ENCODE measurements at places on chromosomes 12 and 14. TPM values are rescaled to one million over a fixed set of nuclear protein-coding genes. Genes with fewer than 3 reads are reported as not detected.

The NTF3 gene
- 5.0 TPM for total RNA-seq

The PCED1B gene
- total RNA-seq, result 5.9 TPM

The IL26 gene
- total RNA-seq, result not detected

The KLRG1 gene
- total RNA-seq, result 0.37 TPM

The OTOGL gene
- total RNA-seq, result 0.44 TPM

The B3GNT4 gene
- total RNA-seq, result 0.13 TPM

The SENP1 gene
- total RNA-seq, result 16.9 TPM

The IL23A gene
- 2.3 TPM for total RNA-seq

The RHOJ gene
- total RNA-seq, result 3.2 TPM

The ETFBKMT gene
- 5.4 TPM for total RNA-seq

The RNF212B gene
- 1.2 TPM for total RNA-seq

GRCh38 chr12:130391186-130391585 lies 53.5 kb downstream of the PIWIL1 start:
- no peak for DNase-seq
- no peak overlapping the region for H3K27ac ChIP-seq
- peaks cover 5% of the 10 kb centered on the region for H3K27me3 ChIP-seq
- no peaks in the 10 kb centered on the region for H3K36me3 ChIP-seq
- no peaks in the 10 kb centered on the region for H3K4me1 ChIP-seq

GRCh38 chr12:54578778-54579177 lies 9.7 kb downstream of the PPP1R1A start:
- peaks cover 10% of the 10 kb centered on the region for H3K27me3 ChIP-seq
- no peak overlapping the region for H3K4me3 ChIP-seq
- H3K36me3 ChIP-seq, result no peaks in the 10 kb centered on the region
- DNase-seq, result no peak
- no peaks in the 10 kb centered on the region for H3K4me1 ChIP-seq

- no peaks in the 10 kb centered on the region for H3K36me3 ChIP-seq
- no peaks in the 10 kb centered on the region for H3K4me1 ChIP-seq
- H3K27ac ChIP-seq, result no peak overlapping the region
- no peak overlapping the region for H3K4me3 ChIP-seq
Measured at GRCh38 chr14:33435911-33436689, 497.4 kb downstream of the NPAS3 start.

GRCh38 chr12:124321556-124322270 lies 26.8 kb downstream of the RFLNA start:
- H3K4me1 ChIP-seq, result no peaks in the 10 kb centered on the region
- H3K4me3 ChIP-seq, result no peak overlapping the region
- no peak overlapping the region for H3K27ac ChIP-seq
- H3K27me3 ChIP-seq, result no peaks in the 10 kb centered on the region
- DNase-seq, result no peak

GRCh38 chr14:102898776-102899515 lies 23.5 kb upstream of the AMN start:
- no peak for DNase-seq
- no peak overlapping the region for H3K27ac ChIP-seq
- H3K4me3 ChIP-seq, result no peak overlapping the region
- H3K27me3 ChIP-seq, result no peaks in the 10 kb centered on the region
- no peaks in the 10 kb centered on the region for H3K4me1 ChIP-seq
- H3K36me3 ChIP-seq, result no peaks in the 10 kb centered on the region

- H3K36me3 ChIP-seq, result no peaks in the 10 kb centered on the region
- H3K4me1 ChIP-seq, result peaks cover 8% of the 10 kb centered on the region
- no peaks in the 10 kb centered on the region for H3K27me3 ChIP-seq
Measured at GRCh38 chr12:116703214-116703795, 34.6 kb downstream of the SPRING1 start.

DNA sequence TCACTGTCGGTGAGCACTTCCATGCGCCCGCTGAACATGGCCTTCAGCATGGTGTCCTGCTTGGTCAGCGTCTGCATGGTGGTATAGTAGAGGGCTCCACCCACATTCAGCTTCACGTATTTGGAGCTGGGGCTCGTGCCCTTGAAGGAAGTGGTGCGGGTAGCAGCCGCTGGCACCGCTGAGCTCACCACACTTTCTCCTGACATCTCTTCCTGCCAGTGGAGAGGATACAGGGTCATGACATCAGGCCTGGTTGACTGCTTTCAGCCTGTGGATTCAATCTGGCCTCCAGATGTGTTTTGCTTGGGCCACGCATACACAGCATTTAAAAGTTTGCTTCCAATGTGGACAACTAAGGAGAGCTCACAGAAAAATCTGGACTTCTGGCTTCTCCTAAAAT lies 7.6 kb downstream of the KCTD10 start:
- H3K36me3 ChIP-seq, result no peaks in the 10 kb centered on the region
- no peak overlapping the region for H3K27ac ChIP-seq
- H3K4me3 ChIP-seq, result no peak overlapping the region
- no peak for DNase-seq
- no peaks in the 10 kb centered on the region for H3K27me3 ChIP-seq

GRCh38 chr12:129605666-129606065 lies 298.2 kb downstream of the TMEM132D start:
- no peaks in the 10 kb centered on the region for H3K27me3 ChIP-seq
- DNase-seq, result no peak
- H3K27ac ChIP-seq, result peak overlapping the region; percentile 48
- H3K4me1 ChIP-seq, result peaks cover 22% of the 10 kb centered on the region

DNA sequence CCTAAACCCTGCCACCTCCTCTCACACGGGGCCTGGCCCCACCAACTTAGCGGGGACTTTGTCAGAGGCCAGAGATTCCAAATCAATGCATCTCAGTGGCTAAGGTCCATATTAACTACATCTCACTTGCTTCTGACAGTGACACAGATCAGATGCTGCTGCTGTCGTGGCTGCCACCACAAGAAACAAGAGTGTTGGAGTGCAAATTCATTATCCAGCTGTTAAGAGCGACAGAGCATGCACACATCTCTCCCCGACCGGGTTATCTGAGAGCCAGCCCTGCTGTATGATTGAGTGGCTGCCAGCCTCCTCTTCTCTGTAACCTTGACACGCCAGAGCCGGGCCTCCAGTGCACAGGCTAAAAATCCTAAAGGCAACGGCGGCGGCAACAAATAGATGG lies 40.2 kb downstream of the SPRING1 start:
- peaks cover 19% of the 10 kb centered on the region for H3K4me1 ChIP-seq
- H3K36me3 ChIP-seq, result no peaks in the 10 kb centered on the region
- H3K27ac ChIP-seq, result peak overlapping the region; percentile 28
- peaks cover 10% of the 10 kb centered on the region for H3K27me3 ChIP-seq
- peak; percentile 35 for DNase-seq

DNA sequence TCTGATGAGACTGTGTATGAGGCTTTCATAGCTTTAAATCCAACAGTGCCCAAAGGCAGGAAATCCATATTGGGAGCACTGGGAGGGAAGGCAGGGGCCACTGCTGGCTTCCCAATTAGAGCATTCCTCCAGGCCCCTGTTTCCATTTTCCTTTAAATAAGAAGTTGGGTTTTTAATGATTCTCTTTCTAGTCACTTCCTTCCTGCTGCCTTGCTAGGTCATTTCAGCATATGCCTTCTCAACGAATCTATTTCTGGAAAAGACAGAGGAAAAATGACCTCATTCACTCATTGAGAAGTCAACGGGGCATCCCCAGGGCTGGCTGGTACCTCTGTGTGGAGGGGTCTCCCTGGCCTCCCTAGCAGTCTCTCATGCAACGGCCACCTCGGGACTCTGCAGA lies 43.5 kb downstream of the IGF1 start:
- no peak overlapping the region for H3K4me3 ChIP-seq
- H3K4me1 ChIP-seq, result peaks cover 20% of the 10 kb centered on the region
- H3K27me3 ChIP-seq, result no peaks in the 10 kb centered on the region
- no peaks in the 10 kb centered on the region for H3K36me3 ChIP-seq
- H3K27ac ChIP-seq, result no peak overlapping the region
- no peak for DNase-seq

DNA sequence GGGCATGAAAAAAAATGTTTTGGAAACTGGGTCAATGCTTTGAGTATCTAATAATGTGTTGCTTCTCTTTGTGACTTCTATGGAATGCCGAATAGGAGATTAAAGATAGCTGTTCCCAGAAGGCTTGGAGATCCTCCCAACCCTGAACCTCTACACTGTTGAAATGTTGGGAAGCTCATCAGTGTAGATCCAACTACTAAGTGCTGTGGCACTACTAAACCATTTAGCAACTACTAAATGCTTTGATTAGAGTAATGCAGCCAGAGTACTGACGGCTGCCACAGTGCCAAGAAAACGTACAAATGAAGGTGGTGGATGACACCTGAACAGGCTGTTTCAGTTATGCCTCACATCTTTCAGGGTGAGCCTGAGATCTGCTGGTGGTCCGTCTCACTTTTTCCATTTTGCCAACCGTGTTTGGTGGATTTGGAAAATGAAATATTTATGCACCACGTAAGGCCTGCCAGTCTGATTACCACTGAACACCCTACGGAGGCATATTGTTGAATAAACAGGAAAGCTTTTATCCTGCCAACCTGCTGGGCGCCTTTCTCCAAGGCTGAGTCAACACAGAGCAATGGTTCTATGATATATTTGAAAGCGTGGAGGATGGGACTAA lies 938.0 kb upstream of the FLRT2 start:
- H3K36me3 ChIP-seq, result no peaks in the 10 kb centered on the region
- H3K27me3 ChIP-seq, result no peaks in the 10 kb centered on the region
- DNase-seq, result peak; percentile 6
- H3K27ac ChIP-seq, result peak overlapping the region; percentile 45
- no peaks in the 10 kb centered on the region for H3K4me1 ChIP-seq

- no peaks in the 10 kb centered on the region for H3K36me3 ChIP-seq
- no peak overlapping the region for H3K4me3 ChIP-seq
- no peak for DNase-seq
- peaks cover 15% of the 10 kb centered on the region for H3K4me1 ChIP-seq
Measured at GRCh38 chr12:75702477-75703093, 191.2 kb upstream of the KRR1 start.

DNA sequence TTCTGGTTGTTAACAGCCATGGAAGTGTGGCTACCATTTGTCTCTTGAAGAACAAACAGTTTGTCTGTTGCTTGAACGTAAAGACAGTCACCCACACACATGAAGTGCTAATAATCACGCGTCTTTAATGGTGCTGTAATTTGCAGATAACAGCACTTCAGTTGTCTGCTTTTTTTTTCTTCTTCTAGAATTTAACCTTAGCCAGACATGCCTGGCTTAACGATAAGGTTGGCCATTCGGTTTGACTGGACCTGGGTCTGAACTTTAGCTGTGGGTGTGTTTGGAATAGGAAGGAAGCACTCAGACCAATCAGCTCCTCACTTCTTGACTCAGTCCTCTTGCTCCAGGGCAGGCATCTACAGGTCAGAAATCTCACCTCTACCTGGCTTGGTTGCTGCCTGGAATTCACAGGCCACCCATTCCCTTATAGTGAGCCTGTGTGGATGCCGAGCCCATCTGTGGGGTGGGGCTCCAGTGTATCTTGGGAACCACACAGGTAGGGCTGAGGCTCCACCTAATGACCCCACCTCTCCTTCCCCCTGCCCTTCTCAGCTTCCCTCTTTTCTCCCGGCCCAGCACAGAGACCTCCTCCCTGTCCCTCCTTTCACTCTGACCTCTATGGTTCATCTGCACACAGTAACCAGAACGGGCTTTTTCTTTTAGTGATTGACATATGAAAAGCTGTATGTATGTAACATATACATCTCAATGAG lies 246.4 kb upstream of the PWP1 start:
- H3K4me1 ChIP-seq, result no peaks in the 10 kb centered on the region
- H3K27me3 ChIP-seq, result no peaks in the 10 kb centered on the region
- no peak for DNase-seq
- no peak overlapping the region for H3K27ac ChIP-seq
- H3K4me3 ChIP-seq, result no peak overlapping the region
- no peaks in the 10 kb centered on the region for H3K36me3 ChIP-seq

DNA sequence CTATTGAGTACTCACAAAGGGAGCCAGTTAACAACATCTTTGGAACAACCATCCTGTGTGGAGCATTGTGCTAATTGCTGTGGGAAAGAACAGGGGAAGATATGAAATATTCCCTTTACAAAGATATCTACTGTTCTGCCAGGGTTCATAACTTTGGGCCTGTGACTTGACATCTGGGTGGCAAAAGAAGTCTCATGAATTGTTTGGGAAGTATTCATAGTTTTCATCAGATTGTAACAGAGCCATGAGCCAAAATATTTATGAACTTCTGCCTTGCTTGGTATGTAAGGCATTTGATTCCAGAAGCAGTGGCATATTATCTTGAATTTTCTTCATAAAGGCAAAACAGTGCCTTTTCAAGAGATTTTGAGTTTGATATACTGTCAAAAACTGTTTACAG lies 816.2 kb downstream of the DIO2 start:
- H3K36me3 ChIP-seq, result no peaks in the 10 kb centered on the region
- no peak overlapping the region for H3K27ac ChIP-seq
- H3K4me1 ChIP-seq, result no peaks in the 10 kb centered on the region
- no peak for DNase-seq
- no peak overlapping the region for H3K4me3 ChIP-seq

DNA sequence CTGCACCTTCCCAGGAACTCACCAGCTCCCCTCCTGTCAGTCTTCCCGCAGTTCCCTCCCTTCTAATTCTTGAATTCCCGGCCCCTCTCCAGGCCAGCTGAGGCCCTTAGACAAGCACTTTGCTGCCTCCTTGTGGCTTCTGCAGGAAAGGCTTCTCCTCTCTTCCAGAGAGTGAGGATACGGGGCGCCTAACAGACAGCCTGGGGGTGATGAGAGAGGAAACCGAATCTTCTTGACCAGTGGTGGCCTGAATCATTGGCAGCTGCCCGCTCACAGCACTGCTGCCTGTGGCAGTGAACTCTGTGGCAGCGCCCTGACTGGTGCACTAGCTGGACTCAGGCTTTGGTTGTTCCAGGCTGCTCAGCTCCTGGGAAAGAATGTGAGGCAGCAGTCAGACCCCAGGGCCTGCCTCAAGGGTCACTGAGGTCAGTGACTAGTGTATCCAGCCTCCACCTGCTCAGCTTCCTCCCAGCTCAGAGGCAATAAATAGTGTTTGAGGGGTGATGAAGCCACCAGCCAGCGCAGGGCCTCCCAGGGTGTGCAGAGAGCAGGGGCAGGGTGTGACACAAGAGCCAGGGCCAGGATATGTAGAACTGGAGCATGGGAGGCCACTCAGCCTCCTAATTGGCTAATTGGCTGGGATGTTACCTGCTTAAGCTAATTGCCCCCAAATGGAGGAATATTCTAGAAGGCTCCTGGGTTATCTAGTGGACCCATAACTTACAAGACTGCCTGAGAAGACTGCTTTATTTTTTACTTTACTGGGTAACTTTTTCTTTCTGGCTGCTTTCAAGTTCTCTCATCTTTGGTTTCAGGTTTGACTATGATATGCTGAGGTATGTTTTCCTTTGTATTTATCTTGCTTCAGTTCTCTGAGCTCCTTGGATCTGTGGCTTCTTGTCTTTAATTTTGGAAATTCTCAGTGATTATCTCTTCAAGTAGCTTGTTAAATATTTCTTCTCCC lies 12.9 kb upstream of the MCRS1 start:
- H3K4me1 ChIP-seq, result peaks cover 2% of the 10 kb centered on the region
- H3K36me3 ChIP-seq, result no peaks in the 10 kb centered on the region
- DNase-seq, result peak; percentile 92
- H3K27ac ChIP-seq, result no peak overlapping the region
- no peaks in the 10 kb centered on the region for H3K27me3 ChIP-seq
- H3K4me3 ChIP-seq, result no peak overlapping the region

DNA sequence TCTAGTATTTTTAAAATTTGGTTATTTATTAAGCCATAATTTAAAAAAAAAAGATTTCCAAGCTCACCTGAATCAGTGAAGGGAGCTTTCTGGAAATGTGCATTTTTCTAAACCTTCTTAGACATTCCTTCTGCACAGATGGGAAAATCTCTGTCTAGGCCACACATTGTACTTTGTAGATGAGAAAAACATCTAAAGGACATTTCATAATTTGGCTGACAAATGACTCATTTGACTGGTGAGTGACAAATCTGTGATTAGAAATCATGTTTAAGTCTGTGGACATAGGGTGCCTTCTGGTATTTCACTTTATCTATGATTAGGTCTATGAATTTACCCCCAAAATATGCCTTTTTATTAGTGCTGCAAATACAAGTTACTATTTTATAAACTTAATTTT lies 1044.9 kb upstream of the FLRT2 start:
- H3K4me3 ChIP-seq, result no peak overlapping the region
- no peak overlapping the region for H3K27ac ChIP-seq
- H3K36me3 ChIP-seq, result no peaks in the 10 kb centered on the region
- no peaks in the 10 kb centered on the region for H3K27me3 ChIP-seq
- H3K4me1 ChIP-seq, result no peaks in the 10 kb centered on the region

Data from hepatocyte (in vitro differentiated cells).